Stimulated activated CD4-positive, alpha-beta T cell treated with anti-CD3 and anti-CD28 coated beads, Interleukin-12 subunit alpha, Interleukin-12 subunit beta, amount 100 ng/mL, for 4 hours (primary cell): ENCODE measurements at places on chromosomes 5 and 9.

DNA sequence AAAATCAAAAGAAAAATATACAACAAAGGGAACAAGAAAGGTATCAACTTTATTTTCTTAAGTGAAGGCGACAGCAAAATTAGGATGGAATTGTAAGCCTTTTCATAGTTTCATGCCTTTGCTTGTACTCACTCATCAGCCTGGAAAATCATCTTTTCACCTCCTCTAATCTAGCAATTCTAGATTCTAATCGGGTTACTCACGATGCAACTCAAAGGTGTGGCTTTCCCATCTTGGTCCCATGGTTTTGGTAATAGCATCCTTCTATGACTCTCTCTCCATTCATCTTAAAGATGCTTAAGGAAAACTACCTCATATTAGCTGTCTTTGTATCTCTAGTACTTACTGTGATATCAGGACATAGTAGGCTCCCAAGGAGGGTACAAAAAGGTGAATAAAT lies 30.5 kb downstream of the DNAH5 start:
- no peak for DNase-seq

GRCh38 chr9:86324901-86325300 lies 29.3 kb downstream of the TUT7 start:
- DNase-seq: no peak

- DNase-seq: no peak
Observed at GRCh38 chr5:141051521-141051866, 320 bp downstream of the PCDHB1 start.

DNA sequence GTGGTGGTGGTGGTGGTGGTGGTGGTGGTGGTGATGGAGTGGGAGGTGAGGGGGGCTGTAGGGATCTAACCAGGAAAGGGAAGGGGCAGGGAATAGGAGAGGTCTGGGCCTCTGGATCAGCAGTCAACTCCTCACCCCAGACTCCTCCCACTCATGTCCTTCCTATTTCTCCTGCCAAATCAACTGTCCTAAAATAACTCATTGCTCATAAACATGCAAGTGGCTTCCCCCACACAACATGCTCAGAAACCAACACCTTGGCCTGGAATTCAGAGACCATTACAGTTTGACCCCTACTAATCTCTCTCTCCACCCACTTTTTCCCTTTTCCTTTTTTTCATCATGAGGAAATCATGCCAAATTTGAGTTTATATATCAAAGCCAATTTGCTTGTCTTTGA lies 8.4 kb upstream of the FSD1L start:
- DNase-seq: no peak
